B cell (primary cell): ENCODE measurements at places on chromosomes 2 and 18. TPM values are rescaled to one million over a fixed set of nuclear protein-coding genes. Genes with fewer than 3 reads are reported as not detected.

RGPD4 gene
- total RNA-seq, result not detected in 2 replicates

ANO7 gene
- 1.4 and 1.8 TPM in 2 replicates for total RNA-seq

CCL20 gene
- total RNA-seq, result not detected in 2 replicates

WDR54 gene
- total RNA-seq, result 39.0 and 42.2 TPM in 2 replicates

EMX1 gene
- total RNA-seq, result not detected in 2 replicates

- no peak for DNase-seq
These were observed 17.7 kb upstream of the ICOS start for GRCh38 chr2:203918839-203919238.

DNA sequence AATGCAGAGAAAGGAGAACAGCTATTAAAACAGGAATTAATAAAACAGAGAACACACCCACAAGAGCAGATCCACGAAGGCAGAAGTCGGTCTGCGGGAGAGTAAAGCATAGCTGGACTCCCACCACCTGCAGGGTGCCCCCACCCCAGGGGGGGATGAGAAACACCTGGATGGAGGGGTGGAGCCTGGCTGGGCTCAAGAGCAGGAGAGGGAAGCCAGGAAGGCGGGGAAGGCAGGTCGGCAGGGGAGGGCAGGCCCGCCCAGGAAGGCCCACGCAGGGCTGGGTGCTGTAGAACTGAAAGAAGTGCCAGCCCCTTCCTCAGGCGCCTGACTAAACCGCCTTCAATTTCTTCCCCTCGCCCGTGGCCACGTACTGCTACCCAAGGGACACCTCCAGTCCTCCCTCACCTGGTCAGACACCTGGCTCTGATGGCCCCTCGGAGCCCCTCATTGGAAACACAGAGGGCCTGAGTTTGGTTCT, 175.4 kb downstream of the HDAC4 start:
- DNase-seq, result no peak

DNA sequence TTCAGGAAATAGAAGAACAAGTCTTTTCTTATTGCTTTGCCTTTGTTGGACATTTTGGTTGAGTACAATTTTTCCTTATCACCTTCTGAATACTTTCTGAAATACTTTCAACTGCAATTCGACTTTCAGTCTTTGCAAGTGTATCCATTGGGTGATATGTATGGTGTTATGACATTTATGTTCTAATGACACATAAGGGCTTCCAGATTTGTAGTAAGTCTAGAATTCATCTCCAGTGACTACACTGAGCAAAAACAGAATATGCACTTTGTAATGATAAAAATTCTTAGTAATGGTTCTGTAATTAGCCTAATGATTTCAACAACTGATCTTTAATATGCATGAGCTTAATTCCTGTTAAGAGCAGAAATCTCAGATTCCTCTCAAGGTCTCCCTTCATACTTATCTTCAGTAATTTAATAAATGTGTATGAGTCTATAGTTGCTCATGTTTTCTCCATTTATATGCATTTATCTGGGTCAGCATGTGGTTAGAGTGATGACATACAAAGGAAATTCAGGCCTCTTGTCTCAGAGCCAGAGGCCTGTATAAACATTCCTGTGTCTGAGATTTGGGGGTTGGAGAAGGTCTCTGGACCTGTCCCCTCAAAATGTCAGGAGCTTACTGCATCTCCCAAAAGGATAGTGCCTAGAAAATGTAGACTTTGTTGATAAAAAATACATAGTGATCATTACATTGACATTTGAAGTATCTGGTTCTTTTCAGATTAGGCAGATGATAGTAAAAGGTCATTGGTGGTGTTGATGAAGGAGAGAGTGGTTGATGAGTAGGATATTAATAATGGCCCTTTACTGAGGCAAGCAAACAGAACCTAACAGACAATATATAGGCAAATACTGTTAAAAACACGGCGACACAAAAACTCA, 114.9 kb downstream of the QPCT start:
- no peak for DNase-seq

GRCh38 chr2:219430633-219431615, 3.7 kb upstream of the SPEG start:
- DNase-seq, result no peak

- DNase-seq, result no peak
These were observed 3.4 kb downstream of the CASP8 start for GRCh38 chr2:201263779-201264178.

- DNase-seq, result no peak
These were observed 801.8 kb downstream of the CCDC85A start for GRCh38 chr2:56985609-56986008.

DNA sequence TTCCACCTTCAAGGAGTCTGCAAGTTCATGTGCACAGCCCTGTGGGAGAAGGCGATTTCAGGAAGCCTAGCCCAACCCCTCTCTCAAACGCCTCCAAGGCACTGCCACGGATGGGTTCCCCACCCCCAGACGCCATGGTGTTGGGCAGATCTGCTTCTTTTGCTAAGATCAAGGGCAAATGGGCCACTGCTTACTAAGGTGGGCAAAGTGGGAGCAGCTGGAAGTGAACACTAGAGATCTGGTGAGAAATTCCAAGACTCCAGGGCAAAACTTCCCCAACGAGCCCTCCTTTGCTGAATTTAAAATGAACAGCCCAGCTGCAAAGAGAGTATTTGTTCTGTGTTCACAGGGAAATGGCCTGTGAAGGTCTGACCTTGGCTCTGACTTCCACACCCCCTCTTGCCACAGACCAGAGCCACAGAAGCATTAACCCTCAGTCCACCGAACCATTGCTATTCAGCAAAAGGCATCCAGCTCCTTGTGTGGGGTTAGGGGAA, 45.1 kb upstream of the ZBTB7C start:
- no peak for DNase-seq

DNA sequence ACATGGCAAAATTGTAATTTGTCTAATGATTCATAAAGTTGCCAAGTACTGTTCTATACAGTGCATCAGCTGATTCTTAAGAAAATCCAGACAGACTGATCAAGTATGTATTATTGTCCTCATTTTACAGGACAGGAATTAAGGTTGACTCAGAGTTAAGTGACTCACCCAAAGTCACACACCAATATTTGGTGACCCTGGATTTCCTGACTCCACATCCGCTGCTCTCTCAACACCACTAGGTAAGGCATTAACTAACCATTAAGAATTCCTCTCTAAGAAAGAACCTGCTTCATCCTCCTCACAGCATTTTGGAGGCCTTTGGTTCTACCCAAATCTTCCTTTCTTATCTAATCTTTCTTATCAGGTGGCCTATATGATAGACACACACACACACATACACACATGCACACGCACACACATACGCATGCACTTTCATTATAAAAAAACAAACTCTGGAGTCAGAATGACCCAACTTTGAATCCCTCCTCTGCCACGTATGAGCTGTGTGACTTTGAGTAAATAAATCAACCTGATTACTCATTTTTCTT, 150.8 kb downstream of the ANKRD44 start:
- no peak for DNase-seq

- no peak for DNase-seq
These were observed 455 bp upstream of the AGAP1 start for GRCh38 chr2:235493402-235493774.

GRCh38 chr18:2135309-2135708, 436.0 kb downstream of the METTL4 start:
- no peak for DNase-seq
